Cardiac muscle cell (in vitro differentiated cells and primary cell): ENCODE measurements at places on chromosomes 3 and 15. TPM values are rescaled to one million over a fixed set of nuclear protein-coding genes. Genes with fewer than 3 reads are reported as not detected.

DNA sequence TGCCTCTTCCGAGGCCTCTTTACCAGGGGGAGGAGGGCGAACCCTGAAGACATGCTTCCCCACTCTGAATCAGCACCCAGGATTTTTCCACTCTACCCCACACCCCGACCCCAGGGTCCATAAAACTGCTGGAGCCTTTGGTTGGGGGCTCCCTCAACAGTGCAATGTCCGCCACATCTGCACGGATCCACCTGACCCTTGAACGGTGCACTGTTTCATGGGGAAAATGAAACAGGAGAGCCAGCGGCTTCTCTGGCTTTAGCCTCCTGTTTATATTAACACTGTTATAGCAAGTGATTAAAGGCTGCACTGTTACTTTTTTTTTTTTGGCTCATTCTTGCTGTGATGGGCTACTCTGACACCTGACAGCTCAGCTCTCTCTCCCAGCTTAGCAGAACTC, 124.1 kb upstream of the DLG1 start:
- no peaks in the 10 kb centered on the region for H3K27me3 ChIP-seq
- H3K27ac ChIP-seq, result no peak overlapping the region
- H3K4me1 ChIP-seq, result no peaks in the 10 kb centered on the region
- DNase-seq, result no peak
- H3K4me3 ChIP-seq, result no peak overlapping the region
- H3K36me3 ChIP-seq, result no peaks in the 10 kb centered on the region

DNA sequence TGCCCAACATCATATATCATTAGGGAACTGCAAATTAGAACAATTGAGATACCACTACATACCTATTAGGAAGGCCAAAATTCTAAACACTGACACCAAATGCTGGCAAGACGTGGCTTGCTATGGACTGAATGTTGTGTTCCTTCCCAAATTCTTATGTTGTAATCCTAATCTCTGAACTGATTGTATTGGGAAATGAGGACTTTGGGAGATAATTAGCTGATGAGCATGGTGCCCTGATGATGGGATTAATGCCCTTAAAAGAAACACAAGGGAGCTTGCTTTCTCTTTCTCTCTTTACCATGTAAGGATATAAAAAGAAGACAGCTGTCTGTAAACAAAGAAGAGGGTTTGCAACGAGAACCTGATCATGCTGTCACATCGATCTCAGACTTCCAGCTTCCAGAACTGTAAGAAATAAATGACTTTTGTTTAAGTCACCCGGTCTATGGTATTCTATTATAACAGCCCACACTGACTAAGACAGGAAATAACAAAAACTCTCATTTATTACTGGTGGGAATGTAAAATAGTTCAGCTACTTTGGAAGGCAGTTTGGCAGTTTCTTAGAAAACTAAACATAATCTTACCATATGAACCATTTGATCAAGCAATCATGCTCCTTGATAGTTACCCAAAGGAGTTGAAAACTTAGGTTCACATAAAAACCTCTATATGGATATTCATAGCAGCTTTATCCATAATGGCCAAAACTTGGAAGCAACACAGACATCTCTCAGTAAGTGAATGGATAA, 458.3 kb upstream of the CBLB start:
- H3K4me3 ChIP-seq, result no peak overlapping the region
- H3K27ac ChIP-seq, result no peak overlapping the region
- H3K27me3 ChIP-seq, result no peaks in the 10 kb centered on the region
- no peaks in the 10 kb centered on the region for H3K4me1 ChIP-seq

DNA sequence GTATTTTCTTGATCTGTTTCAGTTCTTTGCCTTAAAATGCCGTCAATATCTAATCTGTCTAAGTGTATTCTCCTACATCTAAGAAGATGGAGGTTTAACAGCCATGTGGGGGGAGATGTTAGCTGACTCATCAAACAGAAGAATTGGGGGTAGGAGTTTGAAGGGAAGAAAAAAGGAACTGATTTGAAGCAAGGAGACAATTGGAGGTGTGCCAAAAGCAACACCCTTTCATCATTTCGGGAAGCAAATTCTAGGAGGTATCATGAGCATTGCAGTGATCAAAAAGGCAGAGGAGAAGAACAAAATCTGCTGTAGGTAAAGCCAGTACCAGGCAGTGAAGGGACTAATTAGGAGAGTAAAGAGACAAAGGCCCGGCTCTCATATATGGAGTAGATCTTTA, 337.3 kb upstream of the TBC1D5 start:
- peak; percentile 13 for DNase-seq
- no peak overlapping the region for H3K4me3 ChIP-seq
- peak overlapping the region; percentile 72 for H3K27ac ChIP-seq

The CFAP91 gene
- total RNA-seq, result 0.53 and 0.92 TPM in 2 replicates

The DENND4A gene
- 4.7 and 7.7 TPM in 2 replicates for total RNA-seq

The IL5RA gene
- total RNA-seq, result 0.07 TPM in 1 of 2 replicates, not detected in the other

GRCh38 chr15:101176625-101177024, 75.2 kb downstream of the CHSY1 start:
- no peak overlapping the region for H3K4me3 ChIP-seq
- H3K4me1 ChIP-seq, result peaks cover 18% of the 10 kb centered on the region
- no peak overlapping the region for H3K27ac ChIP-seq
- no peaks in the 10 kb centered on the region for H3K27me3 ChIP-seq
- peak; percentile 81 for DNase-seq

DNA sequence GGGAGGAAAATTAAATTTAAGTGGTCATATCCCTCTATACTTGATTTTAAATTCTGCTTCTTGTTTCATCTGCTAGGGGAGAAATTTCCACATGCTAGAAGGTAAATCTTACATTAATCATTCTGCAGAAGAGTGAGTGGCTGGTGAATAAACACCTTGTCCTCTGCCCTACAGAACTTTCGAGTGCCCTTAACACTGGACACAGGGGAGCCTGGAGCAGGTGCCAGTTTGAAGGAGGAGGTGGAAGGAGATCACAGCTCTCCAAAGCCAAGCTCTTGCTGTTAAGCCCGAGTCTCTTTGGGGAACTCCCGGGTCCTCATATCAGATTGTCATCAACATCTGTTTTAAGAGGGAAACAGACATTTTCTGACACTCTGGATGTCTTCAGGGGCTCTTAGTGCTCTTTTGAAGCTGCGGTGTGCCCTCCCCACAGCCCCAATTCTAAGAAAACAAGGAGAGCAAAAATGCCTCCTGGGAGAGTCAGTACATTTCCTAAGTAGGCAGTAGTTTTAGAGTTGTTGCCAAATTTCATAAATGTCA, 31.3 kb downstream of the LAMP3 start:
- no peaks in the 10 kb centered on the region for H3K36me3 ChIP-seq
- DNase-seq, result no peak
- H3K4me3 ChIP-seq, result no peak overlapping the region
- H3K27me3 ChIP-seq, result peaks cover 4% of the 10 kb centered on the region

DNA sequence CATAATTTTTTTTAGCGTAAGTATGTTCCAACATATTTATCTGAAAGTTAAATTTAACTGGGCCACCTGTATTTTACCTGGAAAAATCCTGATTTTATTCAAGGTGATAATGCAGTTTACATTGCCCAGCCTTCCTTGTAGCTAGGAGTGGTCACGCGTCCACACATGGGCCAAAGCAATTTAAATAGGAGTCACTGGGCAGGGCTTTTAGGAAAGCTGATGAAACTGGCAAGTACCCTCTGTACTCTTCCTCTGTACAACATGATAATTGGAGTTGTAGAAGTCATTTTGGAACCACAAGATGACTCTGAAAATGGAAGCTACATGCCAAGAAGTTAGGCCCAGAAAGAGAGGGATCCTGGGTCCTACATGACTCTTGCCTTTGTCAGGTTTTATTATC, 9.5 kb downstream of the BTD start:
- H3K27ac ChIP-seq, result no peak overlapping the region
- no peak for DNase-seq
- H3K27me3 ChIP-seq, result no peaks in the 10 kb centered on the region
- no peaks in the 10 kb centered on the region for H3K36me3 ChIP-seq
